ENCODE measurements at places on chromosomes 3 and 15.
A peak's percentile ranks its signal among the peaks of the same experiment; 100 is the strongest.

DNA sequence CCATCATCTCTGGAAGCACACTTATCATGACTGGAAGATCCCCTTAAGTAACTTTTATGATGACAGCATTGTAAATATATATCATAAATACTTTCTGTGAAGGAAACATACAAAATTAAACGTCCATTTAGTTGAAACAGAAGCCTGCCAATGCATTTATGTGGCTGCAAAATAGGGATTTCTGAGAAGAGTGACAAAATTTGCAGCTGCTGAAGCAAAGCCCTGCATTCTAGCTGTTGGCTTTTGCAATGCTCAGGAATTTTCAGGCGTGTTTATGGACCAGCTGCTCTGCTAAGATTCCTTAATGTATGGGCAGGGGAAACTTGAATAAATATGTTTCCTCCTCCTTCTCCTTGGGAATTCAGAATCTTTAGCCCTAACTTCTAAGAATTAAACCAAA lies 137.3 kb downstream of the CACNA2D3 start:
- no peak for DNase-seq

GRCh38 chr3:157786211-157786610 lies 283.0 kb upstream of the VEPH1 start:
- DNase-seq = no peak

DNA sequence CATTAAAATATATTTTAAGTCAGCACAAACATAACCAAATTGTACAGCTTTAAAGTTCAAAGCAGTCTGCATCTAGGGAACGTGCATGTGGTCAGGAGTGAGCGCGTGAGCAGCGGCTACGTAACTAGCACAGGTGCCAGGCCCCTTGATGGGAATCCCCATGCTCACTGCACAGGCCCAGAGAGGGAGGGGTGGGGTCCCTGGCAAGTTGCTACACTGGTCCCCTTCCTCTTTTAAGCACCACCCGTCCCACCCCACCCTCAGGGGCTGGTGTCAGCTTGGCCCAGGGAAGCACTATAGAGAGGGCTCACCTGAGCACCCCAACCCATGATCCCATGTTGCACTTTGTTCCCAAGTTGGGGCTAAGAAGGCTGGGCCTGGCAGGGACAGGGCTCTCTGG lies 835 bp upstream of the GMPPB start:
- no peak for DNase-seq

- DNase-seq = no peak
These were observed 342.8 kb upstream of the IL12A start for GRCh38 chr3:159645874-159646273.

DNA sequence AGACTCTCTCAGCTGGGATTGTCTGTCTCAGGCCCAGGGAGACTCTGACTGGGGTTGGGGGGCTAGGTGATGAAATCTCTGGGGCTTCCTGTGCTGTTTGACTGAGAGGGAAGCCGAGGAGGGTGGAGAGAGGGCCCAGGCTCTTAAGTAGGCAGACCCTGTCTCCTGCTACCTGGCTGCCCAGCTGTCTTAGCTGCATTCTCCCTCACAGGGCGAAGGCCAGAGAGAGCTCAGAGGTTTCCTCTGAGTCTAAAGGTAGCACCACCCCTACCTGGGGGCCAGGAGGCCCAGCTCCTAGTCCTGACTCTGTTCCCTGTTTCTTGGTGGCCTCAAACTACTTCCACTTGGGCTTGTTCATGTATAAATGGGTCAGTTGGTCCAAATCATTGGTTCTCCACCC lies 24.4 kb downstream of the SMAD6 start:
- DNase-seq = no peak

DNA sequence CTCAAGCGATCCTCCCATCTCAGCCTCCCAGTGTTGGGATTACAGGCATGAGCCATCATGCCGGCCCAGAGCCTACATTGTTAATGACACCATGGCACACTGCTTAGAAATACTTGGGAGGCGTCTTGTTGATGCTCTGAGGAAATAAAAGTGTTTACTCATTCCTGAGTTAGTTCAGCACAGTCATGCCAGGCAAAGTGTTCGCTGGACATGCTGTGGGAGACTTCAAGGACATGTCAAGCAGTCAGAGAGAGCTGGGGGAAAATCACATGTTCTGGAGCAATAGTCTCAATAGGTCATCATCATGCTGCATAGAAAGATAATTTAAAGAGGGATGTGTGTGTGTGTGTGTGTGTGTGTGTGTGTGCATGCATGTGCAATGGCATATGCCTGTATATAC lies 37.5 kb downstream of the TTC23 start:
- no peak for DNase-seq

GRCh38 chr3:142269767-142270166 lies 44.4 kb upstream of the GK5 start:
- DNase-seq = no peak

- DNase-seq = peak; percentile 64
These were observed 7.9 kb downstream of the CCDC71 start for GRCh38 chr3:49158103-49158709.

DNA sequence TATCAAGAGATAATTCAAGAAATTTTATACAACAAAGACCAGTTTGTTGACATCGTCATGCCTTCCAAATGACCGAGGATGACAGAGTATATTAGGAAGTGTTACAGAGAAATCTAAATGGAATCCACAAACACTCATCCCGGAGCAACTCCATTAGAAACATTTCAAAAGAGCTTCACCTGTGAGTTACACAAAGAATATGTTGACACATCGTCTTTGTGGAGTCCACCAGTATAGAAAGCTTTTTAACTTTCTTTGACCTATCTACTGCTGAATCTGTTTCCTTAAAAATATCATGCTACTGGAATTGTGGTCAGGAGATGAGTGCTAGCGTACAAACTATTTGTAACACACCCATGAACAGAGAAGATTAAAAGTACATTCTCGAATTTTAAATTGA lies 130.4 kb downstream of the SUCLG2 start:
- DNase-seq = no peak

DNA sequence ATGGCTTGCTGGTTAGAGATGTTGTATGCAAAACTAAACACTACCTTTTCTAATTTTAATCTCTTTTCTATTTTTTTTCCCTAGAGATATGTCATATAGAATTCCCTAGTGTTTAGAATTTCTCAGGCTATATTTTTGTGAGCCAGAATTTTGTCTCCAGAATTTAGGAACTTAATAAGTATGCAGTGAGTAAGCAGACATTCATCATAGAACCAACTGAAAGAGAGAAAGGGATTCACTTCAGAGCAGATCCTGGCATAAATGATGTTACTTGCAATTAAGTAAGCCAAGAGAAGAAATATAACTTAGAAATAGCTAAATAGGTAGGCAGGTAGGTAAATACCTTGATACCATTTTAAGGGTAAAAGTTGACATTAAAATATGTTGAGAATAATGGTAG lies 288.9 kb downstream of the ZNF385D start:
- DNase-seq = no peak

DNA sequence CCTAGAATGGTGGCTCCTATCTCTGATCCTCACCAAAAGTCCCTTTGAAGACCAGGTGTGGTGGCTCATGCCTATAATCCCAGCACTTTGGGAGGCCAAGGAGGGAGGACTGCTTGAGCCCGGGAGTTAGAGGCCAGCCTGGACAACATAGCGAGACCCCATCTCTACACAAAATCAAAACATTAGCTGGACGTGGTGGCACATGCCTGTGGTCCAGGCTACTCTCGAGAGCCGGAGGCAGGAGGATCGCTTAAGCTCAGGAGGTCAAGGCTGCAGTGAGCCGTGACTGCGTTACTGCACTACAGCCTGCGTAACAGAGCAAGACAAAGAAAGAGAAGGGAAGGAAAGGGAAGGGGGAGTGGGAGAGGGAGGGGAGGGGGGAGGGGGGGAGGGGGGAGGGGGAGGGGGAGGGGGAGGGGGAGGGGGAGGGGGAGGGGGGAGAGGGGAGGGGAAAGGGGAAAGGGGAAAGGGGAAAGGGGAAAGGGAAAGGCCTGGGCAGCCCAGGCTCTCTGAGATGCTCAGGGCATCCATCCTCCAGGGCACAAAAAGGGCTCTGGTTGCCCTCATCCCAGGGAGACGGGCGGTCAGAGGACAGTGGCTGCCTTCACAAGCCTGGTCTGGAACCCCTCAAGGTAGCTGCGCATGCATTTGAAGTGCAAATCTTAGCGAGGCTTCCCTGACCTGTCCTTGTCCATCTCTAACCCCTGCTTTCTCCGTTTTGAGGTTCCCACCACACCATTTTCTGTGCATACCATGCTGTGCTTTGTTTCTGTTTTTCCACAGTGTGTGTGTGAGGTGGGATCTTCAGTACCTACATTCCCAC lies 76.1 kb downstream of the LDHAL6B start:
- DNase-seq = no peak

DNA sequence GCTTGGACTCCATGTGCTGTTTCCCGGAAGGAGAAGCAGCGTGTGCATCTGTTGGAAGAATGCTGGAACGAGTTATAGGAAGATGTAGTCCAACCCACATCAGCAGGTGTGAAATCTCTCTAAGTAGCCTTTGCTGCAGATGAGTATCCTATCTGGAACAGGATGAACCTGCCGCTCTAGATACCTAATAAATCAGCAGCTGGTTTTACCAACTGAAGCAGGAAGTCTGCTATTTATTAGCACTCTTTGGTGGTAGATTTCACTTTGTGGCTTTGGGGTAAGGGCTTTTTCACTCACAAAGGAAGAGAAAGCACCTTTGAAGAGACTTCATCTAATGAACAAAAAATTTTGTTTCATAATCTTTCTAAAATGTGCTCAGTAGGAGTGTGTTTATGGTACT lies 66.4 kb downstream of the DCUN1D1 start:
- no peak for DNase-seq

DNA sequence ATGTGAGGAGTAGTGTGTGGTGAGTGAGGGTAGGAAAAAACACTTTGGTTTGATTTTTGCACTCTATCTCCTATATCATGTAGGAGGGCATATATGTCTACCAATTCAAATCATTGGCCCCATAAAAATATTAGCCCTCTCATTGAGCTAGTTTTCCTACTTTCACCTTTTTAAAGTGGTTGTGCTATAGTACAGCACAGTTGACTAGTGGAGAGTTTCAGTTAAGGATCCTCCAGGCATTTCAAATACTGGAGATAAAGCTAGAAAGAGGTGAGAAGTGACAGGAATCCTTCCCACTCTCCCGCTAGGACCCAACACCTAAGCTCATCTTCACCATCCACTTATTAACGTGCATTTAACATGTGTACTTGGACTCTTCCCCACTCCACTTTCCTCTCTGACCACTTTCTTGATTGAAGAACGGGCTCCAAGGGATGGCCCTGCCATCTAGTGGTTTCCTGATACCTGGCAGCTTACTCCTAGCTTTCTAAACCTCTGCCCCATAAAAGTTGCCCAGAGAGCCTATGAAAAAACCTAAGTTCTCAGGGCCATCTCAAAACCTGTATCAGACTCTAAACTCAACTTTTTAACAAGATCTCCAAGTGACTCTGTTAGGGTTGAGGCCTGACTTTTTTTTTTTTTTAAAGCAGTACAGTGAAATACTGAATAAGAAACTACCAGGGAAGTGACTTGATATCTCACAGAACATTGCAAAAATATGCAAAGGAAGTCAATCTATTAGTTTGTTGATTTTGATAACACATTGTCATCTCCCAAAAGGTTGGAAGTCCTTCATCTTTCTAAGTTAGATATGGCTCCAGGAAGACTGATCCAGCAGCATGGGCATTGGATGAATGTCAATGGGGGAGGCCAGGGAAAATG lies 17.9 kb downstream of the IL12A start:
- DNase-seq = no peak

DNA sequence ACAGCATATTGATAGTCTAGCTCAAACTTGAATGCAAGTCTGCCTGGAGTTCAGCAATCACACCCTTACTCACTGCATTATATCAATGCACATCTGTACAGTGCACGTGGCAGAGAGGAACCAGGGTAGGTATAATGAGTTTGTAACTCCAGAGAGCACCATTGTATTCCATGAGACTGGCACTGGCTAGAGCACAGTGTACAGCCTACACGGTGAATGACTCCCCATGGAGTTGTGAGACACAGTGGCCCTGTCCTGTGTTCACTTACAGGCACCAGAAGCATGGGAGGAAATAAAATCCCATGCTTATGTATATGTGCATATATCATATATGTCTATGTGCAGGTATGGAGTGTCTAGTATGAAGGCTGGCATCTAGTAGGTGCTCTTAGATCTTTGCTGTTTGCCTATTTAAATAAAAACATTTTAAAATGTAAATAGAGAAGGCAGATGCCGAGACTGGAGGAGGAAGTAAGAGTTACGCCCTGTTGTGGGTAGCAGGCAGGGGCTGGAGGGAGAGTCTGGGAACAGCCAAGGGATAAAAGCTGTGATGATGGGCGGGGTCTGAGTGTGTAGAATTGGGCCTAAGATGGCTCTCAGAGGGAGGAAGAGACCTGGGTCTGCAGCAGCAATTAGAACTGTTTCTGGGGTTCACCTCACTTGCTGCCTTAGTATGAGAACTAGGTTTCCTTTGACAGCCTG lies 360.7 kb upstream of the ICE2 start:
- DNase-seq = no peak

DNA sequence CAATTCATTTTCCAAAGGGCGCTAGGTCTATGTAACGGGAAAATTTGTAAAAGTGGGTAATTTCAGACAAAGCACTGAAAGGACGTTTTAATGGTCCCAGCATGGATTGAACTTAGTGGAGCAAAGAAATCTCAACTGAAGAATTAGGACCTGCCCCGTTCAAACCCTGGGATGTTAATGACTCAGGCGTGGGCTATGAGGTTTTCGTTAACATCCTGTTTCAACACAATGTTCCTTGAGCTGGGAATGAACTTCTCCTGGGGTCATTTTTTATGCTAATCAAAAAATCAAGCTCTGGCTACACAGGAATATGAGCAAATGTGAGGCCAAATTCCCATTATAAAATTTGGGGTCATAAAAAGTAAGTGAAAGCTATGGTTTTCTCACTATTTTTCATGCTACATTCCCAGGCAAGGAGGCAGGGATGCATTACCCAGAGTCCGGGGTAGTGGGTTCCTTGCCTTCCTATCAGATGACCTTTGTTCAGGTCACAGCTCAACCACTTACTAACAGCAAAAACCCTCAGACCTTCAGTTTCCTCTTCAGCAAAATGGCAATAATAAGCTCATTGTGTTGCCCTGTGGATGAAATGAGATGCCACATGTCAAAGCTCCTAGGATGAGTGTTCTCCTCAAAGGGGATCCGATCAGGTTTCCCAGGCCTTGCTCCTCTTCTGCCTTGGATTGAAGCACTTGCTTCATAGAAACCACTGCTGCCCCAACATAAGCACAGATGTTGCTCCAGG lies 271.4 kb downstream of the ARRDC4 start:
- no peak for DNase-seq

DNA sequence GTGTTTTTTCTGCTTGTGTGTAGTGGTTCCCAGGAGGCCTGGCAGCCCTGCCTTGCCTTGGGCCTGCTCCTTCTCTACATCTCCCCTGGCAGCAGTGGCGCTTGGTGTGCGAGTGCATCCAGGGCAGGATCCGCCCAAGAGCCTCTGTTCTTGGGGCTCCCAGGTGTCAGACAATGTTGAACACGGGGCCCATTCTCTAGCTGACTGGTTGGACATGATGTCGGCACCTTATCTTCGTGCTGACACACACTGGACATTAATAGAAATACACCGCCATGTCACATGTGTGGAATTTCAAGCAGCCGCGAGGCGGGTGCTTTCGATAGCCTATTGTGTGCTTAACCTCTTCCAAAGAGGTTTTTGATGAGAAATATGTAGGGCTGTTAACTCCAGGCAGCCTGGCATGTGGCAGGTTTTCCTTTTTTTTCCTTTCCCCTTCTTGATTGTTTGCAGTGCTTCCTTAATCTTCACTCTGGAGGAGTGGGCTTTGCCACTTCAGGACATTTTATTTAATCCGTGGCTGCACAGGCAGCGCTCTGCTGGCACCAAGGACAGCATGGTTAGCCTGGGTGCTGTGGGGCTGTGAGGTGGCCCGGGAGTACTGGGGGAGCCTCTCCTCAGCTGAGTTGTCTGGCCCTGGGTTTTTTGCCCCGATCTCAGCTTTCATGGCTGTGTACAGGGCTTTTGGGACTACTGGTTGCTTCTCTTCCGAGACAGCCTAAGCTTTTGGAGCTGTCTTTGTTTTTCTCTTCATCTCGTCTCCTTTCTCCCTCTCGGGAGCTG lies 42.5 kb downstream of the CHCHD6 start:
- no peak for DNase-seq

All from stimulated activated CD4-positive, alpha-beta T cell treated with anti-CD3 and anti-CD28 coated beads, Interleukin-2, amount 100 ng/mL, for 24 hours (primary cell).